ENCODE measurements at places on chromosomes 5 and 9.

DNA sequence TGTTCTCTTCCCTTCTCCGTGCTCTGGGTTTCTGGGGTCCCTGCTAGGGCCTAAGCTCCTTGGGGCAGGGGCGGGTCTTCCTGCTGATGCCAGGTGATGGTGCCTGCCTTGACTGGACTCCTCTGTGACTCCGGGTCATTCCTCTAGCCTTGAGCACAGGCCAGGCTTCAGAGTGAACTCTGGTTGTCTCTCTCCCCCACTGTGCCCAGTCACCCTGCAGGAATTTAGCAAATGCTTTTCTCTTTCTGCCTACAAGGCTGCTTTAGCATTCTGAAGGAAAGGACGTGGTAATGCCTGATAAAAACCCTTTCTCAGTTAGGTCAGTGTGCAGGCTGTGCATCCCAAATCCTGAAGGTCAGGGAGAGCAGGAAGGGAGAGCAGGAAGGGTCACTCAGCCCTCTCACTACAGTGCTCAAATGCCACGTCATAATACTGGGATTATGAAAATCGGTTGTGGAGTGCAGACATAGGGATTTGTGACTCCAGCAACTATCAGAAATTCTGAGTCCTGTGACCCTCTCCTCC is 2.7 kb downstream of the CXCL14 start:
- no peak for DNase-seq

DNA sequence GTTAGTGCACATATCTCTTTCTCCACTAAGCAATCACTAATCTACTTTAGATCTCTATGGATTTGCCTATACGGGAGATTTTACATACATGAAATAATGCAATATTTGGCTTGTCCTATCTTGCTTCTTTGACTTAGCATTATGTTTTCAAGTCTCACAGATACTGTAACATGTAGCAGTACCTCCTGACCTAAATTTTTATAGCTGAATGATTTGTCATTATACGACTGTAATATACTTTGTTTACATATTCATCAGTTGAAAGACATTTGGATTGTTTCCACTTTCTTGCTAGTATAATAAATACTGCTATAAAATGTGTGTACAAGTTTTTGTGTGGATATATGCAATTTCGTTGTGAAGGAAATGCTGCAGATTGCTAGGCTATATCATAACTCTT is 1520.8 kb upstream of the CDH6 start:
- DNase-seq = no peak

DNA sequence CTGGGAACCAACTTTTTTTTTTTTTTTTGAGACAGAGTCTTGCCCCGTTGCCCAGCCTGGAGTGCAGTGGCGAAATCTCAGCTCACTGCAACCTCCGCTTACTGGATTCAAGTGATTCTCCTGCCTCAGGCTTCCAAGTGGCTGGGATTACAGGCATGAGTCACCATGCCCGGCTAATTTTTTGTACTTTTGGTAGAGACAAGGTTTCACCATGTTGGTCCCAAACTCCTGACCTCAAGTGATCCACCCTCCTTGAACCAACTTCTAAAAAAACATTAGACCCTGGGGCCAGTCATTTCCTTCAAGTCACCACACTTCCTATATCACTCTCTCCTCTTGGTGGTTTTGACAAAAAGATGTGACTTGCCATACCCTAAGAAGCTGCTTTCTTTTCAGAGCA is 10.9 kb upstream of the SHROOM1 start:
- no peak for DNase-seq

GRCh38 chr9:115548609-115549260 is 430.8 kb upstream of the TNC start:
- DNase-seq = no peak

DNA sequence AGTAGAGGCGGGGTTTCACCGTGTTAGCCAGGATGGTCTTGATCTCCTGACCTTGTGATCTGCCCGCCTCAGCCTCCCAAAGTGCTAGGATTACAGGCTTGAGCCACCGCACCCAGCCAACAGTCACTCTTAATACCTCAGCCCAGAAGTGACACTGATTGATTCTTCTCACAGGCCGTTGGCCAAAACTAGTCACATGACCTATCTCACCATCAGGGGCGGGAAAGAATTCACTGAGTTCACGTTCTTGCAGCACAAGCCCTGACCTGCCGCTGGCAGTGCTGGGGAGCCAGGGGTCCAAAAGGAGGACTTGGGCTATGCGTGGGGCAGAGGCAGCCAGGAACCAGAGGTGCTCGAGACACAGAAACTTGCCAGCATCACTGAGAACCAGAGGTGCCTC is 55.0 kb upstream of the CPLX2 start:
- no peak for DNase-seq

- no peak for DNase-seq
These were observed 209.2 kb upstream of the PAPPA start for GRCh38 chr9:115944166-115944948.

DNA sequence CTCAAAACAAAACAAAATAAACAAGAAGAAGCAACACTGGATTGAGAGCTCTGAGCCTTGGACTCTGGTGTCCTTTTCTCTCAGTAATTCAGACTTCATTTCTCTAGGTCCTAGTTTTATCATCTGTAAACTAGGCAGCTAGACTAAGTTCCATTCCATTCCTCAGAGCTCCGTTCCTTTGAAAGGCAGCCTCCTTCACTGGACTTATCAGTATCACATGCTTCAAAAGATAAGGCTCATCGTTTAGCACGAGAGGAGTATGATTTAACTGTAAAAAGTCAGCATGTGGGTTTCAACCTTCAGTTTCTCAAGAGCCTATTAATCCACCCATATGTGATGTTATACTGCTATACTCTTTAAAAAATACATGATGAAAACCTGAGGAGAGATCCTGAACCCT is 1.6 kb downstream of the ATP10B start:
- no peak for DNase-seq

GRCh38 chr5:127369796-127370195 is 79.2 kb downstream of the MEGF10 start:
- DNase-seq = no peak

GRCh38 chr9:114662081-114662989 is 4.7 kb upstream of the TEX53 start:
- DNase-seq = peak; percentile 62

DNA sequence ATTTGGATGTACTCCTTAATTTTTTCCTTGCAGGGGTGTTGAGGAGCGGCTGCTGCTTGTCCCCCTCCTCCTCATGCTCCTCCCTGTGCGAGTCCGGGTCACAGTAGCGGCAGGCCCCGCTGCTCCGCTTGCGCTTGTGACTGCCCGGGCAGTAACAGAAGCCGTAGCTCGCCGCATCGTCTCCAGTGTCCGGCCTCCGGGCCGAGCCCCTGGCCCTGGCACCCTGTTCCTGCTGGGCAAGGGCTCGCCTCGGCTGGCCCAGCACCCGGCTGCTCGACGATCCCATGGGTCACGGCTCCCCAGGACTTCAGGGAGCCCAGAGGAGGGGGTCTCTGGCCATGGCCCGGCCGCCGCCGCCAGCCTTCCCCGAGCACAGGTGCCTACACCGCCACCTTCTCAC is at the start of gene GMCL2:
GMCL2 (minus strand) TSS at position 358 of the 400 bp plus-strand sequence; CDS start at position 286, 72 bp downstream.
- DNase-seq = no peak

GRCh38 chr9:16816011-16816410 is 54.5 kb downstream of the BNC2 start:
- DNase-seq = no peak

- DNase-seq = no peak
These were observed 41.3 kb downstream of the ZNF474 start for GRCh38 chr5:122170620-122171019.

- no peak for DNase-seq
These were observed 14.0 kb upstream of the PLPPR1 start for GRCh38 chr9:101014566-101014965.

GRCh38 chr9:5825223-5825622 is 7.7 kb downstream of the ERMP1 start:
- DNase-seq = no peak

DNA sequence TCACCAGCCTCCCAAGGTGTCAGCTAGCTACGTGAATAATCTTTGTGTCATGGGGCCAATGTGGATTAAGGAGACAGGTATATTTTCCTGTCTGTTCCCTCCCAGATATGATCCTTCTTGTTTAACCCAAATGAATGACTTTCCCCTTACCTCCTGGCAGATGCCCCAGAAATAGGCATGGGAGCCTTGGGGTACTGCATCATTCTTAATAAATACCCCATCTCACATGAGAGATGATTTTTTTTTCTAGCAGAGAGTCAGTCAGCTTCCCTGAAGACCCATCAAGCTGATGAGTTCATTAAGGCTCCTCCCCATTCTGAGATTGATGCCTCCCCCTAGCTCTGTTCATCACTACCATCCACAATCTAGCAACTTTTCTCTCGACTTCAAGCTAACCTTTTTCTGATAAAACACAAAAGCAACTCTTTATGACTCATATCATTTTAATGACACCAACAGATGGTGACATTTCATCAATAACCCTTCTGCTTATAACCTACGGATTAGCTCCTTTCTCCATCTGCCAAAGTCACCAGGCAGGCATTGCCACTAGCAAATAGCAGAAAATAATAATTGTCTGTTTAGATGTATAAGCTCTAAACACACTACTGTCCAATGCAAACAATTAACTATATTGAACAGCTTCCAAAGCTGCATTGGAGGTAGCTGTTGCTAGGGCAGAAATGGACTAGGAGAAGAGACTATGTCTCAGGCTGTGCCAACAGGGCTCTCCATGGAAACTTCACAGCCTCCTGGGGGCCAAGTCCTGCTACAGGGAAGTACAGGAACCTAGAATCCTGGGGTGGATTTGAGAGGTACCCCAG is 143.7 kb downstream of the ACER2 start:
- DNase-seq = no peak

DNA sequence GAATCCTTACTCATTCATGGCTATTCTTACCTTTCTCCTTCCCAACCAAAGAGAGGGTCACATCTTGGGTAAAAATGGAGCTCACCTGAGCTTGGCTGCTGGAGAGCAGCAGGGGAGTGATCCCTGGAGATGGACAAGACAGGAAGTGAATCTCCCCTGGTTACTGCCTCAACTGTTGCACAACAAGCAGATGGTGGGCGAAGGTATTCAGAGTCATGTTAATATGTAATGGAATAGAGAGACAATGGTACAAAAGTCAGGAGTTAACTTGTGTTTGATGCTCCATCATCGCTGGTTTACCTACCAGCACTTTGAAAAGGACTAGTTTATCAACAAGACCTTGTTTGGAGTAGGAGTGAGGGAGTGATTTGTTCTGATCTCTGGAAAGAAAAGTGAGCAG is 13.0 kb upstream of the PLPP1 start:
- no peak for DNase-seq

DNA sequence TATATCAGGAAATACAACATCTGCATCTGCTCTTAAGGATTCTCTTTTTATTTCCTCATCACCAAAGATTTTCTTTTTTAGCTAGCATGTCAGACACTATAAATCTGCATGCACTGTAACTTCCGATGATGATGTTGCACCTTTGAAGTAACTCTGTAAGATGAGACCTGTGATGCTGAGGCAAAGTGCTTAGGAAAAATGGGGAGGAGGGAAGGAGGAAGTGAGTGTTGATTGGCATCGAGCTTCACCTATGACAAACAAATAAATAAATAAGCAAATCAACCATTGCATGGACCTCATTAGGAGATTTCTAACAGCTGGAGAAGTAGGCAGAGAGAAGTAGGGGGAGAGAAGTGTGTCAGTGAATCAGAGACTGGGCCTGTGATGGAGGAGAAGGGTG is 52.6 kb downstream of the ENC1 start:
- DNase-seq = no peak

DNA sequence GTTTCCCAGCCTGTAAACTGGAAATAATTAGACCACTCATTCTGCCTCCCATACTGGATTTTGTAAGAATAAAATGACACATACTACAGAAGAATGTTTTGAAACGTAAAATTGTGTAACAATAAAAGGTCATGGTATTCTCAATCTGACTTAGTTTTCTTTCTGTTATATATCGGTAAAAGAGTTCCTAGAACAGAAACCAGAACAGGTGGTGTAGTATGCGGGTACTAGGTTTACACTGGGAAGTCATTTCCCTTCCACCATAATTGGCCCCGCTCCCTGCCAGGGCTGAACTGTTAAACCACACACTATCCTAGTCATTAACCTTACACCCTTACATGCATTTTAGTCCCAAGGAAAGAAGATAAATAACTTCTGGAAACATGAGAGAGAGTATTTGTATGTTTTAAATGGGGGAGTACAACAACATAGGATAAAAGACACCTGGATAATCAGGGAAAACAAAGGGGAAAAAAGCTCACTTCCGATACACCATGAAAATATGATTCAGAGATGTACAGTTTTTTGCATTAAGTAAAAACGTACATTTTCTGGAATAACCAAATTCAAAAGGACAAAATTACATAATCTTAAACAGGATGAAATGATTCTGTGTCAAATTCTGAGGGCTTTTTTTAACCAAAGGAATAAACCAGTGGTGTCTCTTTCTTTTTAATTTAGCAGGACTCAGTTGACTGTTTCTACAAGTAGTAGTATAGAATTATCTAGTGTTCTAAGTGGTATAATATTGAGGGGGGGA is 199.7 kb downstream of the GLIS3 start:
- no peak for DNase-seq

GRCh38 chr9:89798547-89799120 is 193.8 kb downstream of the GADD45G start:
- DNase-seq = no peak

DNA sequence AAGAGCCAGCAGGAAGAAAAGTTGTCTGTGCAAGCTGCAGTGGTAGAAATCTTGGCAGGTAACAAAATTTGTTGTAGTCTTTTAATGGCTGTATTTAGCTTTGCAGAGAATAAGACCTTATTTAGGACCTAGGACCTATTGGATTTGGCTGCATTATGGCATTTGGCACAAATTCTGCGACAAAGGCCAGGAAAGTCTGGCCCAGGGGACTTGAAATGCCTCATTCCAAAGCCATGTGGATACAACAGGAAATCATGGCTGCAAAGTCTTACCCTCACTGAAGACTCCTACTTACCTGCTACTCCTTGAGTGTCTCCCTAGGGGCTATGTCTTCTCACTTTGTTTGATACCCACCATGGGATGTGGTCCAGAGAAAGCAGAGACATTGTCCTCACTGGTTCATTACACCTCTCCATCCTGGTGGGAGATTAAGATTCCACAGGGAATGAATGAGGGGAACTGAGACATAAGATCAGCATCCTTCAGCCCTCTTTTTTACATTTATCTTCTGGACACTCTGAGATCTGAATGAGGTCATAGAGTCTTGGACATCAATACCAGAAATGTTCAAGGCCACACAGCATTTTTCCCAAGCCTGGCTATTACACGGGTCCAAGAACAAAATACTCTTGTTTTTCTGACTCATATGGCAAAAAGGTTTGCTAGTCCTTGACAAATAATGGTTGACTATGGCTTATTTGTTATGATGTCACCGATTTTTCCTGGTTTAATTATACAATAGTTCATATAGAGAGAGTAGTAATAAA is 119.4 kb downstream of the PDE8B start:
- no peak for DNase-seq

DNA sequence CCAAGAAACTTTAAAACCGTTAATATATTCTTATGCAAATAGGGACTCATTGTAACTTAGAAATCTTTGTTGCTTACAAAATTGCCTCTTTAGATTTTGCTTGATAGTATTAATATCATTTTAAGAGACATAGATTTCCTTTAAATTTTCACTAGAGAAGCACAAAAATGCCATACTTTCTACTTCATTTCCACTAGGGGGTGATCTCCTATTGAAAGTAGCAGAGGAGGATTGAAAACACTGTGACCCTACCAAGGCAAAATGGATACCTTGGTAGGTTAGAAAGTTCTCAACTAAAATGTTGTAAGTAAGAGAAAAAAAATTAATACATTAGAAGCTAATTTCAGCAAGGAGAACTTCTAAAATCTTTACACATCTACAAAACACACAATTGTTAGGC is 204.9 kb downstream of the CHSY3 start:
- peak; percentile 10 for DNase-seq

All from naive thymus-derived CD4-positive, alpha-beta T cell (primary cell).